ENCODE measurements at places on chromosomes 6 and 20. TPM values are rescaled to one million over a fixed set of nuclear protein-coding genes. Genes with fewer than 3 reads are reported as not detected.

CFB gene
- total RNA-seq, result 1.4 TPM

SLC16A10 gene
- total RNA-seq, result 0.48 TPM

MROH8 gene
- 1.3 TPM for total RNA-seq

TAF4 gene
- 11.8 TPM for total RNA-seq

SDHAF4 gene
- 7.4 TPM for total RNA-seq

MYB gene
- not detected for total RNA-seq

TSHZ2 gene
- total RNA-seq, result 0.72 TPM

TMC2 gene
- total RNA-seq, result not detected

GNMT gene
- total RNA-seq, result 0.68 TPM

RAET1L gene
- not detected for total RNA-seq

OTOR gene
- total RNA-seq, result not detected

TREM2 gene
- not detected for total RNA-seq

SNAP25 gene
- 3.9 TPM for total RNA-seq

RSPO3 gene
- 4.5 TPM for total RNA-seq

GPSM3 gene
- total RNA-seq, result 10.2 TPM

ALDH8A1 gene
- 0.41 TPM for total RNA-seq

TPBG gene
- 26.0 TPM for total RNA-seq

CALHM6 gene
- total RNA-seq, result not detected

LINC00237 gene
- not detected for total RNA-seq

SYTL3 gene
- total RNA-seq, result 1.2 TPM
